ENCODE measurements at places on chromosomes 2 and 18.

- no peak for DNase-seq
Measured at GRCh38 chr2:138493334-138493733, 8.2 kb upstream of the SPOPL start.

DNA sequence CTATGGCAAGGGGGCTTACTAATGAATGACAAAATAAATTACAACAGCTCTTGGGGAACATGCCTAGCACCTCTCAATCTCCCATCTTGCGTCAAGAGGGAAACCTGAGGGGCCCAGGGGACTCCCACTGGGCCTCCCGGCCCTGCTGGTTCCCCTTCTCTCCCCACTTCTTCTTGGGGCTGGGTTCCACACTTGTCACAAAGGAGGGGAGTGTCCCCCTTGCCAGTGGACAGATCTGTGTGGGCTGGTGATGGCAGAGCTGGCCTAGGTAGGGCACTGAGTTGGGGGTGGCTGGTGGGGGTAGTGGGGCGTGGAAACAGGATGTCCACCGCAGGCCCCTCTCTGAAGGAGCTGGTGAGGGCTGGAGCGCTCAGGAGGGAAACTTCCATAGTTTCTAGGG is 184.0 kb upstream of the HAAO start:
- DNase-seq, result no peak

DNA sequence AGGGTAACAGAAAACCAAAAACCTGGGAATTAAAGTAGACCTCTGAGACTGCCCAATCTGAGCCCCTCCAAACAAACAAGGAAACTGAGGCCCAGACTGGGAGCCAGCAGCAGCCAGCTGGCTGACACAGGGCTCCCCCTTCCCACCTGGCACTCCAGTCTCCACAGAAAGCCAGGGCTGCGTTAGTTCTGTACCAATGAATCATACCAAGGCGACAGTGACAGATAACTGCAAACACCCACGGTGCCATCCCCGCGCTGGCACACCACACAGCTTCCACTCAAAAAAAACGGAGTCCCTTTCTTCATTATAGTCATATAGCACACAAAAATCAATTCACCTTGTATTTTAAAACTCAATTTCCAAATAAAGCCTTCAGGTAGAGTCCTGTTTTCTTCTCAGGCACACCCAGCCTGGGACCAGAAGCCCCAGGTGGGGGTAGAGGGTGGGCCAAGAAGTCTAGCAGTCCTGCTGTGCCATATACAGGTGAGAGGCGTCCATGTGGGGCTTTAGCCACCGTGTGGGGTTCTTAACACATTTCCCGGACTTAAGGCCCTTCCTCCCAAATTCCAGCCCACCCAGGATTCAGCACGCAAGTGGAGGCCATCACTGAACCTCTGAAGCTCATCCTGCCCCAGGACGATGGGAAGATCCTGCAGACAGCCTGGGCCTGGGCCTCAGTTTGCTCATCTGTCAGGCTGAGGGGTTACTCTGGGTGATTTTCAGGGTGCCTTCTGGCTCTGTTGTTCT is 1.2 kb downstream of the PER2 start:
- no peak for DNase-seq

DNA sequence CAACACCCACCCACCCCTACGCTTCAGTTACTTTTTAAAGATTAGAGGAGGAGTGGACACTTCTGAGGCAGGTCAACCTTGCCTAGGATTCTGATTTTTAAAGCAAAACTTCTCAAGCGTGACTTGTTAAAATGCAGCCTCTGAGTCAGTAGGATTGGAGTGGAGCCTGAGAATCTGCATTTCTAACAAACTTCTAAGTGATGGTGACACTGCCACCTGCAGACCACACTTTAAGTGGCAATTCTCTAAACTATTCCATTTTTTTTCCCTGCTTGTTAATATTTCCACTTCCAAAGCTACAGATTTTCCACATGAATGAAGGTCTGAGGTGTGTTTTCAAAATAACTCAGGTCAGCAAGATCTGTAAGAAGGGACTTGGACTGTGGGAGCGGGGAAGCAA is 171.1 kb upstream of the CCDC150 start:
- no peak for DNase-seq

DNA sequence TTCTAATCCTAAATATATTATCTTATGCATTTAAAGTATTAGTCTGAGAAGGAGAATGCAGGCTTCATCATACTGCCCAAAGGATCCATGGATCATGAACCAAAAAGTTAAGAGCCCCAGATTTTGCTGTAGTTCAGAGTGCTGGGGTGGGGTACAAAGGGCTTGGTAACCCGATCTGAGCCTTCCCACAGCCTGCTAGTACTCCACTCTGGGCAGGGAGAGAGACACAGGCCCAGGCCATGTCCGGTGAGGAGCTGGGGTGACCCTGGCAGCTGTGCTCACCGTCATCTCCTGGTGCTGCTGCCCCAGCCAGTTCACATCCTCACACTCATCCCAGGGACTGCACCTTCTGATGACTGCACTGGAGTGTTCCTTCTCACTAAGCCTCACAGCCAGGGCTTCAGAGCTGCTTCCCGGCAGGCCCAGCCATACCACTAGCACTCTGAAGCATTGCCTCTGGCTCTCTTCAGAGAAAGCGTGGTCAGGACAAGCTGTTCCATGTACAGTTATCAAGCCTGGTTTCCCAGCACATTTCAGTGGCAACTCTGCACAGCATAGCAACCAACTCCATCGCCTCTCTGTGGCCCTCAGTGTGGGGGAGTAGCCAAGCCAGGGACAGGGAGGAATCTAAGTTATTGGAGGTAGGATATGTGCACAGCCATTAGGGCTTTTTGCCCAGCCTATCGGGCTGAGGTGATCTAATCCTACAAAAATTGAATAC is 189.0 kb upstream of the CTAGE1 start:
- no peak for DNase-seq

GRCh38 chr2:108587621-108588020 is 53.4 kb downstream of the LIMS1 start:
- no peak for DNase-seq

DNA sequence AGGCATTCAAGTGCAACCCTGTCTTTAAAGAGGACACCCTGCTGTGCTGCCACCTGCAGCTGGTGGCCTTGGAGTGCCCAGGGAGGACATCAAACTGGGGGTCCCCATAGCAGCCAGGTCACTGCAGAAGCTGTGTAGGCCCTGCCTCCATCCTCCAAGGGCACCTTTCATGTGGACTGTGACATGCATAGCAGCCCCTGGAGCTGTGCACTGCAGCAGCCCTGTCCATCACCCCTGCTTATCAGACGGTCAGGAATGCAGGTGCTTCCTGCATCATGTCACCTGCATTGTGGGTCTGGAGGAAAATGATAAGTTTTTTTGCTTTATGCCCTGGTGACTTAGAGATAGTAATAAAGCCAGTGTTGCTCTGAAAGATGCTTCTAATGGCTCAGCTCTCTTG is 155.7 kb downstream of the DYSF start:
- no peak for DNase-seq

DNA sequence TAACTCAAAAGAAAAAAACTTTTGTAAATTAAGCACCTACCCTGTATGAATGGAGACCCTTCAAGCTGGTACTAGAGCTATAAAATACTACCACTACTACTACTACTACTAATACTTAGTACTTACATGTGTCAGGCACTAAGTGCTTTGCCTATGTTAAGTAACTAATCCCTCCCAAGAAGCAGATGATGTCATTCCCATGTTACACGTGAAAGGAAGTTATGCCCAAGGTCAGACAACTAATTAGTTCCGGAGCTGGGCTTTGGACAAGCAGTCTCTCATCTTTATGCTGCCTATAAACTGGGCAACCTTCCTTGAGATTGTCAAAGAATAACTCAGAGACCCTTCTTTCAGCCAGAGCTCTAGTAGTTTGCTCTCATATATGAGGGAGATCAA is 13.9 kb upstream of the ATP6V1B1 start:
- DNase-seq, result no peak

DNA sequence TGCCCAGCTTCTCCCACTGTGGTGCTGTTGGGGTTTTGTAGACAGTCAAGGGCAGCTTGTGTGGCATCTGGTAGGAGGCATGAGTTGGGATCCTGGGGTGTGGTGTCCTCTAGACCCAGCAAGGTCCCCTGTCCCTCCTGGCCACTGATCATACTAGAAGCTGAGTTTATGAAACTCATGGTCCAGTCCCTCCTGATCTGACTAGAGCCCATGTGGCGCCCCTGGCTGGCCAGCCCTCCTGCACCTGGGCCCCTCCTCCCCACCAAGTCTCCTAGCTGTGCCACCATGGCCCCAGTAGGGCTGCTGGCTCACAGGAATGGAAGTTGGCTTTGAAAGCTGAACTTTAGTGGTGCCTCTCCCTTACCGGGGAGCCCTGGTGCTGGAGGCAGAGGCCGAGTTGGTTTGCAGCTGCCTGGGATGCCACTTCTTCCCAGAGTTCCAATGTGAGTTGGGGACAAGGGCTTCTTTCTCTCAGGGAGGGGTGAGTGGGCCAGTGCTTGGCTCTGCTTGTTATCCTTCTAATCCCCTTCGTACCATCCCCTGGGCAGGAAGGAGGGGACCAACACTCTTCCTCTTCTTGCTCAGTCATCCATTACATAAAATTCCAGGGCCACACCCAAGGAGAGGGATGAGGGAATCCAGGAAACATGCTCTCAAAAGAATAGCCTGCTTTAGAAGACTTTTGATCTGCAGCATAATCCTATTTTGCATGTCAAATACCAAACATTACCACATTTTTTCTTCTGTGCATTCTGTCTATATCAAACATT is 37.5 kb upstream of the HAAO start:
- no peak for DNase-seq

DNA sequence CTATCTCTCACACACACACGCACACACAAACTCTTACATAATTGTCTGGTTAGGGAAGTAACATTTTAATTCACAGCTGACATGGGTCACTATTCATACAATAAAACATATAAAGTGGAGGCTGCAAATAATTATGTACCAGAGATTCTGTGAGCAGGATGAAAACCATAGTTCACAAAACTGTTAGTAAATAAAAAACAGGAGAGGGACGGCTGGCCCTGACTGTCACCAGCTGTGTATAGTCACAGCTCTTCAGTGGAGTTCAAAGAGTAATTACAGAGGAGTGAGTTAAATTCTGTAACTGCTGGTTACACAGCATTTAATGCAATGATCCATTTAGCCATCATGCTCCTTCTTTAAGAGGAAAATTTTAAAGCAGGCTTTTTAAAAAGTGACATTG is 76.9 kb downstream of the NRXN1 start:
- no peak for DNase-seq

- DNase-seq, result no peak
Measured at GRCh38 chr18:59065684-59066083, 74.0 kb upstream of the SEC11C start.

GRCh38 chr2:64267699-64268098 is 123.5 kb upstream of the PELI1 start:
- DNase-seq, result no peak

DNA sequence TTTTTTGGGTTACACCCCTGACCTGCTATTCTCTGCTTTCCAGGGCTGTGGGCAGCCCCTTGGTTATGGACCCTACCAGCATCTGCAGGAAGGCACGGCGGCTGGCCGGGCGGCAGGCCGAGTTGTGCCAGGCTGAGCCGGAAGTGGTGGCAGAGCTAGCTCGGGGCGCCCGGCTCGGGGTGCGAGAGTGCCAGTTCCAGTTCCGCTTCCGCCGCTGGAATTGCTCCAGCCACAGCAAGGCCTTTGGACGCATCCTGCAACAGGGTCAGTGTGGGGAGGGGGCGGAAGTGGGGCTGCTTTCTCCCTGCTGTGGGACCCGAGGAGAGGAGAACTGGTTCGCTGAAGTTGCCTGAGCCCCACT is 9.7 kb upstream of the WNT10A start:
- DNase-seq, result no peak

DNA sequence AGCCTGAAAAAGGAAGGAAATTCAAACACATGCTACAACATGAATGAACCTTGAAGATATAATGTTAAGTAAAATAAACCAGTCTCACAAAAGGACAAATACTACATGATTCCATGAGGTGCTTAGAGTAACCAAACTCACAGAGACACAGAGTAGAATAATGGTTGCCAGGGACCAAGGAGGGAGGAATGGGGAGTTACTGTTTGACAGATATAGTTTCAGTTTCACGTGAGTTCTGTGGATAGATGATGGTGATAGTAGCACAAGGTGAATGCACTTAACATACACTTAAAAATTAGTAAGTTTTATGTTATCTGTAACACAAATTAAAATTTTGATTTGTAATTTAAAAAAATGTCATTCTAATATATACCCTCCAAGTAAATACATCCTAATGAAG is 106.9 kb upstream of the ACVR1C start:
- no peak for DNase-seq

DNA sequence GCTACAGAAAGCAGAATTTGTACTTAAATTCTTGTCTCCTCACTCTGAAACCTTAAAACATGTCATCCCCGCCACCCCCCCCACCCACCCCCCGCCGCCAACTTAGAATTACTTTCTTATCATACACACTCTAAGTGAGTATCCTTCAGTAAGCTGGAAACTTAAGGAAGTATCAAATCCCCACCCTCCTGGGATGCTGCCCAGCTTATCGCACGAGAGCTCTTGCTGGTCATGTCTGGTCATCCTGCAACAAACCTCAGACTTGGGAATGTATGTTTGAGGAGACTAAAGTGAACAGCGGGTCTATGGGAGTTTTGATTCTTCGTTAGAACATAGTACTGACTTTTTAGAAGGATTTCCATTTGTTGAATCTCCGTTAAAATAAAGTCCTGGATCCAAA is 203.3 kb downstream of the PTGR3 start:
- DNase-seq, result no peak

GRCh38 chr18:32167980-32168730 is 21.7 kb upstream of the MEP1B start:
- DNase-seq, result no peak

DNA sequence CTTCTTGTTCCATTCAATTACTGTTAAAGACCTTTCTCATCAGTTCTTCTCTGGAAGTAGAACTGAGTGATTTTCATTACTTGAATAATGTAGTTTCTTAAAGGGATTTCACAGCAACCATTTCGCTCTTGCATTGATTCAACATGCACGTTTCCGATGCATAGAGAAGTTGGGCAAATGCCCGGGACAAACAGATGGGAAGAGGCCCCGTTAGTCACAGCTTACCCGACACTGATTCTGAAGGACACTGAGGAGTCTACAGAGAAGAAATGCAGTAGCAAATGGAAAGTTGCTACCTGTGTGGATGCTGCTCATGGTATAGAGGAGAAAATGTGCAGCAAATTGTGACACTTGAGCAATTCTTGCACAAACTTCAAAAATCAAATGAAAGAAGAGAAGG is 32.3 kb upstream of the GCG start:
- DNase-seq, result no peak

- no peak for DNase-seq
Measured at GRCh38 chr18:77737405-77737804, 487.8 kb downstream of the GALR1 start.
